ENCODE measurements at places on chromosomes 16 and 17.

DNA sequence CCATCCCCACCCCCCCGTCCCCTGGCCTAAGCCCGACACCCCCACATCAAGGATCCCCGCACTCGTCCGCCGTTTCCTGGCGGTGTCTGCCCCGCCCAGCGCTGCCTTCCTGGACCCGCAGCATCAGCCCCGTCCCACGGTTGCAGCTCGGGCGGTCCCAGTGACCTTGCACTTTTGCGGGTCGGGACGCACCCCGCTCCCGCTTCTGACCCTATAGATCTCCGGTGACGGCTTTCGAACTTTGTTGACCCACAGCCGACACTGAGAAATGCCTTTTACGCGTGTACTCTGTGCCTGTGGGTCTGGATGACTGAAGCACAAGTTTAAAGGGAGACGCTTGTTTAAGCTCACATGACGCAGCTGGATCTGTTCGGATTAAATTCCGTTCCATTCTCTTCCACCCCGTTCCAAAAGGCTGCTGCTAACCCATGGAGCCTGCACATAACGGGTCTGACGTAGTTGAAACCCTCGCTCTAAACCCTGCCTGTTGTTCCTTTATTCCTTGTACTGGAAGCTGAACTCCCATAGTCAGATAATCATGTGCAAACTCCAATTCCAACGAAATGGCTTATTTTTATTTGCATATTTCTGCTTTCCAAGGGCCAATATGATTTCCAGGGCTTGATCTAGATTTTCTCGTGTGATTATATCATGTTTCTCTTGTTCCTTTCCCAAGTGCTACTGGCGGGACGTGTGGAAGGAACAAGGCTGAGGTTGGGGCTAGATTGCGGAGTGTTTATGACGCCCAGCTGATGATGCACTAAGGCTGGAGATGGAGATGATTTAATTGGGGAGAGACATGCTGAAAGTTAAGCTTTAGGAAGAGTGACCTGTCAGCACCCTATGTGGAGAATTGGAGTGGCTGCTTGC, 834 bp downstream of the FLYWCH1 start:
- no peak for DNase-seq

- DNase-seq: no peak
Observed at GRCh38 chr17:73705594-73705993, 61.3 kb upstream of the SDK2 start.

DNA sequence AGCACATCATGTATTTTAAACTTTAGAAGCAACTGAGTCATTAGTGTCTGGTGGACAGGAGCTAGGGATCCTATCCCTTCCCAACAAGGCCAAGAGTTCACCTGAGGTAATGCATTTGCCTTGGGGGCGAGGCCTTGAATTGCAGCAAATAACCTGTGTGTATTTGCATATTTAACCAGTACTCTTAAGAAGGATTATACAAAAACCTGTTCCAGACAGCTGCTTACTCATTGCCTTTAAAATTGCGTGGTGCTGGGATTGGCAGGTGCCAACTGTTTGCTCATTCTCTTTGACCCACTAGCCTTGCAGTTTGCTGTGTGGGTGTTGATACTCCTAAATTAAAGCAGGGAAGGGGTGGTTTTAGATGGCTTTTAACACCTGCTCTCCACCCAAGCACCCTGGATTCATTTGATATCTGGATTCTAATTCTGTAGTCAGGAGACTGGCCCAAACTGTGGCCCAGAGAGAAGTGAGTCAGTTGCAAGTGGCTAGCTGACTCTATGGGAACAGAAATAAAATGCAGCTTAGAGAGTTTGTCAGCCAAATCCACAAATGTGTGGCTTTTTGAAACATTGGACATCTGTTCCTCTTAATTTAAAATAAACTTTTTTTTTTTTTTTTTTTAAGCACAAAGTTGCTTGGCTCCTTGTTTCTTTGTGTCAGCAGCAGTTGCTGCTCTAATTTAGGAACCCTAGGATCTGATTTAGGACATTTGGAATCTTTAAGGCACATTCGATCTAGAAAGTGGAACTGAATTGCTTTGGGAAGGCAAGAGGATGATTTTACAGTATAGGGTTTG, 46.9 kb downstream of the TUBD1 start:
- no peak for DNase-seq

- no peak for DNase-seq
Observed at GRCh38 chr17:73422121-73422520, 110.3 kb upstream of the CDC42EP4 start.

- no peak for DNase-seq
Observed at GRCh38 chr17:81511804-81512561, 616 bp downstream of the ACTG1 start.

DNA sequence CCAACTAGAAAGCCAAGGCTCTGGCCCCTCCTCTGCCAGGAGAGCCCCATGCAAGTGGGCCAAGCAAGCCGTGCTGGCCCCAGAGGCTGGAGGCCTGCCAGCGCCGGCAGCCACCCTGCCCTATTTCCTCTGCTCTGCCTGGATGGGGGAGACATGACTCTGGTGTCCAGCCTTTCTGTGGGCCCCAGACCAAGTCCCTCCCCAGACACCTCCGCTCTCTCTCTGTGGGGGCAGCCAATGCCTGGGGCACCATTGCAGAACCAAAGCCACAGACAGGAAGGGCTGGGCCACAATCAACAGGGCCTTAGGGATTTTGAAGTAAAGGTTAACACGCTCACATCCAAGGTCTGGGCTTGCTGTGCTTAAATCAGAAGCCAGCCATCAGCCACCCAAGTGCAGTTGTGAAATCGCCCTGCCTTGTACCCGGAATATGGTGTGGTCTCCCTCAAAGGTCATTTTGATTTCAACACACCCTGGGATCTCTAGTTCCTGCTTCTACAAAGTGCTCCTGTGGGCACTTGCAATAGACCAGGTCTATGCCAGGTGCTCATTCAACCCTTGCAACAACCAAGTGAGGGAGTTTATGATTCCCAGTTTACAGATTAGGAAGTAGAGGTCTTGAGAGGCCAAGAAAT, 63.5 kb upstream of the TEX2 start:
- DNase-seq: peak; percentile 76

DNA sequence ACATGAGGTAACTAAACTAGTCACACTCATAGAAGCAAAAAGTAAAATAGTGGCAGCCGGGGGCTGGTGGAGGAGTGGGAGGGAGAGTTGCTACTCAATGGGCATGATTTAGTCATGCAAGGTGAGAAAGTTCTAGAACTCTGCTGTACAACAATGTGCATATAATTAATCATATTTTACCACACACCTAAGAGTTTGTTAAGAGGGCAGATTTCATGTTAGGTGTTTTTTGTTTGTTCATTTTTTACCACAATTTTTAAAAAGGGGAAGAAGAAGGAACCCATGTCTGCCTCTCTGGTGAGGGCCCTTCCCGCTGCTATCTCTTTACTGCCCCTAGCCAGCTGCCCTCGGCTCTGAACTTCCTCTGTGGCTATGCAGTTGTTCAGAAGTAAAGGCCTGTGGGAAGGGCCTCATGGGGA, 11.2 kb downstream of the CD300LB start:
- DNase-seq: peak; percentile 43

- DNase-seq: no peak
Observed at GRCh38 chr17:66580184-66580955, 254.5 kb upstream of the CACNG5 start.

DNA sequence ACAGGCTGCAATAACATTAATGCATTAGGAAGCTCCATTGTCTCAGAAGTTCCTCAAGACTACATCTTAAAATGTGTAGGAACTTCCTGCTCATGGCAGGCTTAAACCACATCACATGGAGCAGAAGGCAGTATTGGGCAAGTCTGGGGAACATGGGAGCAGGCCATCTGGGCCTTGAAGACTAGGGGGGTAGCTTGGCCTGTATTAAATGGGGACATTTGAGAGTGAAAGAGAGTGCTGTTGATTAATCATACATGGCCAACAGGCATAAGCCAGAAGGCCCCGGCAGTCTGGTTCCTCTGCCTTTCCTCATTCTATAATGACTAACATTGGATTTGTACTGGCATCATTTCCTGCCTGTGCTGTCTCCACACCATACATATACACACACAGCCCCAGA, 25.2 kb upstream of the SLC5A11 start:
- no peak for DNase-seq

GRCh38 chr17:27216836-27217235, 77.1 kb upstream of the WSB1 start:
- no peak for DNase-seq

GRCh38 chr16:66508248-66508913, 41.5 kb downstream of the TK2 start:
- DNase-seq: no peak

DNA sequence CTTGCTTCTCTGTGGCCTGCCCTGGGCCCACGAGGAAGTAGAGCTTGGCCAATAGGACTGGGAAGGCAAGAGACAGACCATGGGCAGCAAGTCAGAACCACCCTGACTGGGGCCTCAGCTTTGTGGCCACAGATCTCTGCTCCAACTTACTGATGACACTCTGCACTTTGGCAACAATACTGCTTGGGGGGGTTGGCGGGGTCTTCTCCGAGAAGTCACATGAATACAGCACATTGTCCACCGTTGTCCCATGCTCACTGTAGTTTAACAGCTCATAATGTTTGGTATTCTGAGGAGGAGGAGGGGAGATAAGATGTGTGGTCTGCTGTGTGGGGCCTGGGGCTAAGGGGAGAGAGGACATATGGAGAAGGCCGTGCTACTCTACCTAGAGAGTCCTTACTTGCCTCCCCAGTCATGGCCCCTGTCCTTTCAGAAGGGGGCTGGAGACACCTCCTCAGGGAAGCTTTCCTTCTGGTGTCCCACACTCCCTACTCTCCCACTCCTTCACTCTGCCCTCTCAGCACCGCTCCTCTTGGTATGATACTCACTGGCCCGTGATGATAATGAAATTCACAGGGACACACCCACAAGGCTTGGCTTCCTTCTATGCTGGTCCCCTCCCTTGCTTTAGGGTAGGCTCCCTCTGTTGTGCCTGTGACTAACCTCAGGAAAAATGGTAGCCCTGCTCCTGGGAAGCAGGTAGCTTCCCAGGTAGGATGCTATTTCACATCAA, 4.0 kb upstream of the DHRS13 start:
- DNase-seq: no peak

DNA sequence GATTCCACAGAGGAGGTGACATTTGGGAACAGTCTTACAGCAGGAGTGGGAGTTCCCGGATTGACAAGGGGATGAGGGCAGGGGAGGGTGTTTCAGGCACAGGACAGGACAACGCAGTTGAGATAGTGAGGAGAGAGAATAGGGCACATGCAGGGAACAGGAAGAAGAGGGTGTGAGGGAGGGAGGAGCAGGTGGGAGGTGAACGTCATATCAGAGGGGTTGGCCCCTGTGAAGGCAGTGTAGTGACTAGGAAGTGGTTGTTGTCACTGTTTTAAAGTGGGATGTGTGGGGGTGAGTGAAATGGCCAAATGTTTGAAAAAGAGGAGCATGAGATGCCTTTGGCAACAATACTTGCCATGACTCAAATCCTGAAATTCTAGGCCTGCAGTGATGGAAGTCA, 12.2 kb downstream of the PRKCB start:
- DNase-seq: no peak

DNA sequence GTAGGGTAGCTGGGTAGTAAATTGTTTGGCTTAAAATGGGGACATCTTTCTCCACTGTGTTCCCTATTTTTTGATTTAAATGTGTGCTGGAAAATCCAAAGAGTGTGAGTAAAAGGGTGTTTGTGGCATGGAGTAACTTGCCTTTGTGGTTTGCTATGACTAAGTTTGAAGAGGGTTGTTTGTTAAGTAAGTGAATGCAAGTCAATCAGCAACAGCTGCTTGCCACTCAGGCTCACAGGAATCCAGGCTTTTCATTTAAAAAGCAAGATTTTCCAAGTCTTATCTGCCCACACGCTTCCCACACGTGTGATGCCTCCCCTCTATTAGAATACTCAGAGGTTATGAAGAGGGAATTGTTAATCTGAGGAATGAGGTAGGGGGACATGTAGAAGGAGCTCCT, 847.7 kb upstream of the RBFOX1 start:
- no peak for DNase-seq

DNA sequence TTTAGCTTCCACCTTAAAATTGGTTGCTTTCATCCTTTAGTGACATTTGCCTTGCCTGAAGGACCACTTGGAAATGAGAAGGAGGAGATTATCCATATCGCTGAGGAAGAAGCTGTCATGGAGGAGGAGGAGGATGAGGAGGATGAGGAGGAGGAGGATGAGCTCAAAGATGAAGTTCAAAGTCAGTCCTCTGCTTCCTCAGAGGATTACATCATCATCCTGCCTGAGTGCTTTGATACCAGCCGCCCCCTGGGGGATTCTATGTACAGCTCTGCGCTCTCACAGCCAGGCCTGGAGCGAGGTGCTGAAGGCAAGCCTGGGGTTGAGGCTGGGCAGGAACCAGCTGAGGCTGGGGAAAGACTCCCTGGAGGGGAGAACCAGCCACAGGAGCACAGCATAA, 11.5 kb upstream of the TMEM106A start:
- no peak for DNase-seq

GRCh38 chr17:5514976-5515375, 28.6 kb downstream of the MIS12 start:
- no peak for DNase-seq

GRCh38 chr17:28343491-28343932, 8.0 kb downstream of the TNFAIP1 start:
- DNase-seq: no peak

- no peak for DNase-seq
Observed at GRCh38 chr16:54546521-54546920, 259.9 kb upstream of the IRX3 start.

DNA sequence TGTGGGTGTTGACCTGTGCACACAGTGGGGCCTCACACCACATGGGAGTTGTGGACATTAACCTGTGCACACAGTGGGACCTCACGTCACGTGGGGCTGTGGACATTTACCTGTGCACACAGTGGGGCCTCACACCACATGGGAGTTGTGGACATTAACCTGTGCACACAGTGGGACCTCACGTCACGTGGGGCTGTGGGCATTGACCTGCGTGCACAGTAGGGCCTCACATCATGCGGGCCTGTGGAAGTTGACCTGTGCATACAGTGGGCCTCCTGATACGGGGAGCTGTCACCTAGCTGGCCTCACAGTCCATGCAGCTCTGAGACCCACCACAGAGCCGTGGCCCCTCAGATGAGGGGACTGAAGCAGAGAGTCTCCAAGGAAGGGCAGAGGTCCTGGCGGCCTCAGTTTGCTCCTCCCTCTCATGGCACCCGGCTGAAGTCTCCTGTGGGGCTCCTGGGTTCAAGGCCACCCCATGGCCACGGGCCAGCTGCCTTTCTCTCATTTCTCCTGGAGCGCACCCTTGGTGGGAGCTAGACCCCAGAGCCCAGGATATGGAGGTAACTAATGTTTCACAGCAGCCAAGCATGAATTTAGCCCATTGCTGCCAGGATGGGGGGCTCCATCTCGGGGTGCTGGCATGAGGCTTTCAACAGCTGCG, 21.0 kb downstream of the CACNA1H start:
- no peak for DNase-seq

- no peak for DNase-seq
Observed at GRCh38 chr17:73667181-73667959, 23.1 kb upstream of the SDK2 start.

- DNase-seq: no peak
Observed at GRCh38 chr17:21066394-21066793, 23.6 kb upstream of the USP22 start.

- no peak for DNase-seq
Observed at GRCh38 chr17:1755252-1755826, 6.5 kb upstream of the SERPINF1 start.

GRCh38 chr16:68300734-68301459, 9.8 kb downstream of the SLC7A6OS start:
- no peak for DNase-seq

GRCh38 chr16:7545251-7545650, 212.6 kb downstream of the RBFOX1 start:
- no peak for DNase-seq

Data from CMK (cell line).